ENCODE measurements at places on chromosomes 5 and 9. TPM values are rescaled to one million over a fixed set of nuclear protein-coding genes. Genes with fewer than 3 reads are reported as not detected.

Gene ANKRD18B
- 12.4 TPM for polyA plus RNA-seq

Gene PCDHA8
- polyA plus RNA-seq: 0.56 TPM

- DNase-seq: no peak
These were observed 169.4 kb upstream of the PPP1R26 start for GRCh38 chr9:135310134-135310533.

GRCh38 chr9:83296123-83296522, 233.2 kb upstream of the RASEF start:
- DNase-seq: peak; percentile 21

All from GM23338 (cell line).